ENCODE measurements at places on chromosomes 5 and 9.
A peak's percentile ranks its signal among the peaks of the same experiment; 100 is the strongest.

GRCh38 chr9:77725820-77726219, 77.7 kb upstream of the GNA14 start:
- DNase-seq, result no peak

DNA sequence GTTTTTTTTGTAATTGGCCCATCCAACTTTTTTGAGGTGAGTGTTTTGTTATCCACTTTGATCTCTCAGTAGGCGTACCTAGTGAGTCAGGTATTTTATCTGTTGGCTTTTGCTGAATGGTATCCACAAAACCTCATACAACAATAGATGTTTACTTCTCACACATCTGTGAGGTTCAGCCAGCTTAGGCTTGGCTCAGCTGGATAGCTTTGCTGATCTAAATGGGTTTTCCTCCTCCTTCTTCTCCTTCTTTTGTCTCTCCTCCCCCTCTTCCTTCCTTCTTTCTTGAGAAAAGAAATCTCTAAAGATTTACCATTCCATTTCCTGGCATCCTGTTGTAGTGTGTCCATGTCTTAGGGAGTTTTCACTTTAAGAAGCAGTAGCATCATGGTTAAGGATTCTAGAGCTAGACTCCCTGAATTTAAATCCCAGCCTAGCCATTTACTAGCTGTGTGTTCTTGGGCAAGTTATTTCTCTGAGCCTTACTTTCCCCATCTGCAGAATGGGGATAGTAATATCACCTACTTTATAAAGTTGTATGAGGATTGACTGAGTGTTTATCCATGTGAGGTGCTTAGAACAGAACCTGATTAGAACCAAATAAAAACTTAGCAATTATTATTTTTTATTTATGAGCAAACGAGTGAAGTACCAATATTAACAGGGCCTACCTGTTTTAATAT, 126.3 kb downstream of the ARHGAP26 start:
- DNase-seq, result no peak

DNA sequence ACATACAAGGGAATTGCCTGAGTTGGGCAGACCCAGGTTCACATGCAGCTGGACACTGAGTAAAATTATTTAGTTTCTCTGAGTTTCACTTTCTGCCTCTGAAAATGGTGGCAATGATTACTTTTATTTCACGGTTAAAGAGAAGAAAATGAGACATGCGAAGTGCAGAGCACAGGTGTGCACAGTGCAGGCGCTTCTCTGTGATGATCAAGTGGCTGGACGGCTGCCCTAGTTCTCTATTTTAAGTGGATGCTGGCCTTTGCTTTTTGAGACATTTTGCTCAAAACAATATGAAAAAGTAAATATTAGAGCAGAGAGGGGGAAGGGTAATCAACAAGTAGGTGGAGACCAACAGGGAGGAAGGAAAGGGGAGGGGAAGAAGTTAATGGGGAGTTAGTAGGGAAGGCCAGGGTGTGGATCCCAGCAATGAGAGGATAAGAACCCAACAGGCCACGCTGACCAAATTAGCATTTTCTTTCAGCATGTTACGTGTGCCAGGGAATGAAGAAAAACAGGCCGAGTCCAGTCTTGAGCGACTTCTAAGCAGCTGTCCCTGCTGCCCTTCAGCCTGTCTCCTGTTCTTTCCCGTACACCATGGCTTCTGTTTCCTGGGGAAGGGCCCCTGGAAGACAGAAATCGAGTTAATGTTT, 16.1 kb downstream of the SNX18 start:
- DNase-seq, result no peak

DNA sequence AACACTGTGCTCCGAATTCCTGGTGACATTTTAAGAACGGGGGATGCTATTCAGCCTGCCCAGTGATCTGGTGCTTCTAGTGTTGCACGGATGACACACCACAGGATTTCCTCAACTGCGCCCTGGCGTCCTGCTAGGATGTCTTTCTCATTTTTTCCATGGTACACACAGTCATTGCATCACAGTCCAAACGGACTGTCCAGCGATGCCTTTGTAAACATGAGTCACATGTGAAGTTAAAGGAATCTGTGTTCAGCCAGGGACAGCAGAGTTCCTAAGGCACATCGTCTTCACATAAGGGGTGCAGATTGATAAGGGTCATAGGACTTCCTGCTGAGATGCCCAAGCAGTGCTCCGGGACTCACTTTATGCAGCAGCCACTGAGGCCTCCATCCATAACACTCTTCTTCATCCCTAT, 9.3 kb upstream of the PTPN3 start:
- no peak for DNase-seq

- no peak for DNase-seq
Observed at GRCh38 chr5:164869325-164869724, 1363.9 kb downstream of the MAT2B start.

- no peak for DNase-seq
Observed at GRCh38 chr5:139185589-139185988, 12.6 kb downstream of the SIL1 start.

DNA sequence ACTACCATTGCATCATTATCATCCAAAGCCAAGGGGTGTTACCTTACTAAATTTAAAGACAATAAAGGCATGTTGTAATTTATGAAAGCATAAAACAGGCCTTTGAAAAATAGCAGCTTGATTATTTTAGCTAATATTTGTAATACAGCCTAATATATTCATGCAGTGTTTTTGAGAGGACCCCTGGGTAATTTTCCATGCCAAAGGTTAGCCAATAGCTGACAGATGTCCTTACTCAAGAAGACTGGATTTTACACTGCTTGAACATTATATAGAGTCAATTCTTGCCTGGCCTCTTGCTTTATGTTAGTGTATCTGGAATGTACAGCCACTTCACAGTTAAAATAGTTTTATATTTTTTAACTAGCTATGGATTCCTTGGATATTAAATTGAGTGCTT, 337.8 kb upstream of the PAPPA start:
- no peak for DNase-seq

DNA sequence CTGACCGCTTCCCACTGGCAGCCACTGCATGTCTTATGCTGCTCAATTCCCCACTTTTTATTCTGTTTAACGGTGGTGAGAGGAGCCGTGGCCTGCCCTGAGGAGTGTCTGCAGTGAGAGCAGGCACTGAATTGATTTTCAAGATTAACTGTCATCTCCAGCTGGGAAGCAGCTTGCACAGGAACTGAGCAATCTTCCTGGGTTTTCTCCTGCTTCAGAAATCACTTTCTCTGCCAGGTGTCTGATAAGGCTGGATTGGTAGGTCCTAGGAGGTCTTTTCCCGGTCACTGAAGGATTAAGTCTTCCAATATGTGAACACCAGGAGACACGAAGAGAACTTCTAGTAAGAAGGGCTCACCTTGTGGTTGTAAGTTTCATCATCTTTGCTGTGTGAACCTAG, 181.1 kb upstream of the RAD23B start:
- no peak for DNase-seq

DNA sequence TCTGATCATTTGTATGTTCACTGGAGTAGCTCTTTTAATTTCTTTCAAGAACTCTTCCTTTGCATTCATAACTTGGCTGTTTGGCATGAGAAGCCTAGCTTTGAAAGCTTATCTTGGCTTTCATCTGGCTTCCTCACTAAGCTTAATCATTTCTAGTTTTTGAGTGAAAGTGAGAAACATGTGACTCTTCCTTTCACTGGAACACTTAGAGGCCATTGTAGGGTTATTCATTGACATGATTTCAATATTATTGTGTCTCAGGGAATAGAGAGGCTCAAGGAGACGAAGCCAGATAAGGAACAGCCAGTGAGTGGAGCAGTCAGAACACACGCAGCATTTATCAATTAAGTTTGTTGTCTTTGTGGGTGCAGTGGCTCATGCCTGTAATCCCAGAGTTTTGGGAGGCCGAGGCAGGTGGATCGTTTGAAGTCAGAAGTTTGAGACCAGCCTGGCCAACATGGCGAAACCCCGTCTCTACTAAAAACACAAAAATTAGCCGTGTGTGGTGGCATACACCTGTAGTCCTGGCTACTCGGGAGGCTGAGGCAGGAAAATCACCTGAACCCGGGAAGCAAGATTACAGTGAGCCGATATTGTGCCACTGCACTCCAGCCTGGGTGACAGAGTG, 98.3 kb downstream of the UGCG start:
- no peak for DNase-seq

GRCh38 chr5:138445547-138446271, 6.9 kb downstream of the REEP2 start:
- no peak for DNase-seq

DNA sequence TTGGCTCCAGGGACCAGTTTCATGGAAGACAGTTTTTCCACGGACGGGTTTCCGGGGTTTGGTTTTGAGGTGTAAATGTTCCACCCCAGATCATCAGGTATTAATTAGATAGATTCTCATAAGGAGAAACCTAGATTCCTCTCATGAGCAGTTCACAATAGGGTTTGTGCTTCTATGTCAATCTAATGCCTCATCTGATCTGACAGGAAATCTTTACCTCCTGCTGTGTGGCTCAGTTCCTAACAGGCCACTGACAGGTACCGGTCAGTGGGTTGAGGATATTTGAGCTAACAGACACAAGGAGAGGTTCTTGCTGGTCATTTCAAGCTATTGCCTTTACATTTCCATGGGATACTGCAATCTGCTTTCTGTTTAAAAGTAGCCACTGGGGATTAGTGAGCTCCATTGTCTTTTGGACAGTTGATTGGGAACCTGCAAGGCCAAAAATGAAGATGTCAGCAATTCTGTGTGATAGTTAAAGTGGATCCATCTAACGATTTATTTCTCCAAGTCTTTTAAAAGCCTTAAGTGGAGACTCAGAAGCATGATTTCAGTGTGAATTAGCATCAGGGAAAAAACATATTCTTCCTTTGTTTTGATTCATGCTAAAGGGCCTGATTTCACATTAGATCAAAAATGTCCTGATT, 38.6 kb downstream of the MRPS30 start:
- DNase-seq, result no peak

GRCh38 chr5:35308421-35308820, 78.1 kb upstream of the PRLR start:
- no peak for DNase-seq

- DNase-seq, result no peak
Observed at GRCh38 chr5:3320317-3320875, 275.2 kb upstream of the IRX1 start.

DNA sequence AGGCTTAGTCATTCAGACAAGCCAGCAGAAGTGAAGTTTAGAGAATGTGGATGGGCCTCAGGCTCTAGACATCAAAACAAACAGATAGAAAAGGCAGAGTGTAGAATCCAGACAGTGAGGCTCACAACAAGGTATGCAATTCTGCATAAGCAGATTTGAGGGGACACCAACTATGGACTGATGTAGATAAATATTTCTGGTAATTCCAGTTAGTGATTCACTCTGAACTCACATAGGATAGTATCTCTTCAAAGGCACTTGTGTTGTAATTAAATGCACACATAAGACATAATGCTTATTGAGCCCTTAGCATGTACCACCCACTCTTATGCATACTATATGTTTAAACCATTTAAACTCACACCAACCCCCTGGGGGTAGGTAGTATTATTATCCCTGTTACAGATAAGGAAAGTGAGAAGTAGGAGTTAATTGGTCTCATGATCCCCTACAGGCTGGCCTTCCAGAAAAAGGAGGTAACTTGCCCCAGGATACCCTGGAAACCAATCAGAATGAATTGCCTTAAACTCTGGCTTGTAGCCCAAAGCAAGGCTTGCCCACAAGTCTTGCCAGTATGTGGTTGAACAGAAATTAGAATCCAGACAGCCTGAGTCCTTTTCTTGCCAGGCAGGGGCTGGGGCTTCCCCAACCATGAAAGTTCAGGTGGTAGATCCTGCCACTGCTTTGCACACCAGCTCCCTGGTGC, 39.5 kb upstream of the HSPB3 start:
- DNase-seq, result no peak

DNA sequence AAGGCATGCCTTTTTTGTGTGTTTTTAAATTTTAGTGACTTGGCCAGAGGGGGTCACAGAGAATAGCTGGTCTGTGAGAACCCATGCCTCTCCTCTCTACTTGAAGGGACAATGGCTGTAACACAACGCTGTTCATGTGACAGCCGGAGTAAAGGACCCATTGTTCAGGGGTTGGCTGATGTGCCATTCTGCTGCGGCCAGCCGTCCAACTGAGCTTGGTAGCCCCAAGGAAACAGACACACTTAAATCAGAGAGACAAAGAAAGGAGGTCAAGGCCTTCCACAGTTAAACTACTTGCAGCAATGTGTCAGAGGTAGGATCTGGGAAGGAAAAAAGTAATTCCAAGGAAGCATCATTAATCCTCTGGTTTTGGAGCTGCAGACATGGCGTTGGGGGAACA, 8.1 kb downstream of the MEGF10 start:
- no peak for DNase-seq

- peak; percentile 74 for DNase-seq
Observed at GRCh38 chr5:66814146-66814991, 218.2 kb downstream of the MAST4 start.

GRCh38 chr9:95724253-95724991, 151.1 kb upstream of the ERCC6L2 start:
- no peak for DNase-seq

- DNase-seq, result peak; percentile 25
Observed at GRCh38 chr5:180352116-180353047, 754 bp downstream of the GFPT2 start.

DNA sequence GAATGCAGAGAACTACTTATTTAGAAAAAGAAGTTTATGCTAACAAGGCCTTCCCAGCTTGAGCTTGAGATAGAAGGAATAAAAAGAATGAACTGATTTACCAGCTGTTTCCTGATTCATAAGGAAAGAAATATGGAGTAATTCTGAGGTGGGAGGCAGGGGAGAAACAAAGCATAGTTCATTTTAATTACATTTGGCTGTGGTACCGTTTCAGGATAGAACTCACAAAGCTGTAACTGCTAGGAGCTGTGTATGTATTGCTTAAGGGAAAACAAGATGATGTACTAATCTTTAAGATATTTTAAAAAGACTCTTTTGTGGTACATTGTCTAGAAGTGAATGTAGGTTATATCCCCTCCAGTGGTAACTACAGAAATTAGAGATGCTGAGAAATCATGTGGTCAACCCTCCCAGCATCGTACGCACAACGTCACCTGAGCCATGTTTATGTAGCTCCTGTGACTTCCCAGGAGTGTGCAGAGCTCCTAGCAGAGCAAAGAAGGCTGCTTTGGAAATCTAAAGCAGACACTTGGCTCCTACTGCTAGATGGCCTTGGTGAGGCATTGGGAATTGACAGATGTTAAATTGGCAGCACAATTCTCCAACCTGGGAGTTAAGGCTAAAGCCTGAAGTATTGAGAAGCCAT, 208.3 kb upstream of the VLDLR start:
- DNase-seq, result no peak

Measured in suppressor macrophage (primary cell).